Stimulated activated CD8-positive, alpha-beta memory T cell treated with anti-CD3 and anti-CD28 coated beads, Interleukin-2, amount 100 ng/mL, for 48 hours (primary cell): ENCODE measurements at places on chromosomes 1 and 21.
A peak's percentile ranks its signal among the peaks of the same experiment; 100 is the strongest.

GRCh38 chr1:28811766-28812668 is at the start of gene OPRD1:
Gene OPRD1 (plus strand): TSS chr1:28812170. CDS start chr1:28812384, 214 bp downstream.
- DNase-seq, result peak; percentile 2

DNA sequence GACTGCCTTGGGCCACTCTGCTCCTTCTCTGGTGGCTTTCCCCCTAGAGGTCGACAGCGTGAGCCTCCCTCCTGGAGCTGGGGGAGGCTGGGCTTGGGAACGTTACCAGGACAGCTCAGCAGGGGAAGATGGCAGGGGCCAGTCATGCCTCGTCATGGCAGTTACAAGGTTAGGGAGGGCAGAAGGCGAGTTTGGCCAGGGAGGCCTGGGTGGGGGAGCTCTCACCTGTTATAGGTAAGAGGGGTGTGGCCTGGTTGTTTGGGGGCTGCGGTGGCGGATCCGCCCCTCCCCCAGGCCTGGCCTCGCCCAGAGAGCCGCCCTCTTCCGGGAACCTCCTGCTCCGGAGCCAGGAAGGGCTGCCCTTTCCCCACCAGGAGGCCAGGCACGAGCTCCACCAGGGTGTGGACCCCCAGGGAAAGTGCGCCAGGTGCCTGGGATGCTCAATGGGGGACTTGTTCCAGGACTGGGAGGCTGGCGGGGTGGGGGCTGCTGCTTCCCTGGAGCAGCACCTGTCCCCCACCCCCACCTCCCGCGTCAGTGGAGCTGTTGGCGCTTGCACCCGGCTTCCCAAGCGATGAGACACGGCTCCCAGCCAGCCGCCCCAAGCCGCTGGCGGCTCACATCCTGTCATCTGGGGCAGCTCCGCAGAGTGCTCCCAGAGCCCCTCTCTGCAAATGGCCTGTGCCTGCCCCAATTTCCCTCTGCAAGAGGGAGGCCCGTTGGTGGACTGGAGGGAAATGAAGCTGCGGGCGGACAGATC is 23.6 kb upstream of the PKP1 start:
- no peak for DNase-seq

GRCh38 chr1:35845766-35846165 is 37.2 kb upstream of the AGO1 start:
- DNase-seq, result no peak

DNA sequence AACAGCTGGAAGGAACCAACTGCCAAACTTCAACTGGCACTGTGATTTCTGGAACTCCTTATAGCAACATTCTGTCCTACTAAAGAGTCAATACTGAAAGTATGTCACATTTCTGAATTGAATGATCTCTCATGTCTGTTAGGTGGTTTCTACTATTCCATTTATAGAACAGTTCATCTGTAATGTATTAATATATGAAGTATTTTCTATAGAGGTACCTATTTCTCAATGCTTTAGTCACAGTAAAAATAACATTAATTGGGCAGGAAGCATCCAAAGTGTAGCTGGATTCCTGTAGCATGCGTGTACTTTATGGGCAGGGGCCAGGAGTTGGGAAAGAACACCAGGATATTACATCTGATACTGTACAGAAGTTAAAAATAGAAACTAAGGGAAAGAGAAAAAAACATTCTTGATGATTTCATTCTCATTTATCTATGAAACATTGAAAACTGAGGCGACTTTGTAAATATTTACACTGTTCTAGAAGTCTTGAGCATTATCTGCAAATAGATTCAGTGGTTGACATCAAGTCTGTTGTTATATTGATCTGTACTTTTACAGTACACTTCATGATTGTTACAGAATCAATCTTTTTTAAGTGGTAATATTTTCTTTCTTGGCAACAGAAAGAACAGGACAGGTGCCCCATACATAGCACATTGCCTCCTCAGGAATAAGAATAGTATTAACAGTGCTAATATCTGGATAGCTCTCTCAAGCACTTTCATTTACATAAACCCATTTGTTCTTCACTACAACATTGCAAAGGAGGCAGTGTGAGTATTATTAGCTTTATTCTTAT is 6.2 kb upstream of the ZNF281 start:
- DNase-seq, result no peak

DNA sequence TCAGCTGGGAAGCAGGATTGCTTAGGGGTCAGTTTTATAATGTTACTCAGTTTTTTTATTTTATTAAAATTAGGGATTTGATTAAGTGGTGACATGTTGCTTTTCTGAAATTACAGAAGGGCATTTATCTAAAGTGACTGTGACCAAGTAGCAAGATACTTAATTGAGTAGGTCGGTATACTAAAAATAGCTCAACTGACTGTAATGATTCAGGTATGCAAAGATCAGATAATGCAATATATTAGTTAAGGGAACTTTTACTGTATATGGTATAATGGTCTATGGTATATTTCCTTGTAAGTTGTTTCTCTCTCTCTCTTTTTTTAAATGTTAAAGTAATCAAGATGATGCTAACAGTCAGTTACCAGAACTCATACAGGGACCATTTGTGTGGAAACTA is 26.2 kb downstream of the RLF start:
- no peak for DNase-seq
